Head of caudate nucleus (tissue), 42 donors: ENCODE measurements at places on chromosomes 7 and 10.

GRCh38 chr10:112769081-112769480 lies 181.0 kb upstream of the TCF7L2 start:
- DNase-seq: no peak

GRCh38 chr7:158010961-158011693 lies 576.5 kb downstream of the PTPRN2 start:
- no peak for DNase-seq

- no peak for DNase-seq
Measured at GRCh38 chr7:120021085-120021484, 251.9 kb upstream of the KCND2 start.

GRCh38 chr7:102467581-102468477 lies 3.0 kb downstream of the LRWD1 start:
- DNase-seq: no peak

DNA sequence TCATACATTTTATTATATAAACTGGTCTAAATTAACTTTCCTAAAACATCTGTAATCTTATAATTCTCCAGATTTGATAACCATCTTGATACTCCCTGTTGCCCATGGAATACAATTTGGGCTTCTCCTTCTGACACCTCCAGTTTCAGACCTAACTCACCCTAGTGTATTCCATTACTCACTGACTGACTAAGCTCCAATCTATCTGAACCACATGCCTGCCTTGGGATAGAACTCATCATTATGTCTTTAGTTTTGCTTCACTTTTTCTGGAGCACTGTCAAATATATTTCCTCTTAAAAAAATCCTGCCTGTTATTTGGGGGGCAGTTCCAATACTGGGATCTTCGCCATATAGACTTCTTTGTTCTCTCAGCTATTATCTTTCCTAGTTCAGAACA lies 4.9 kb upstream of the FOXP2 start:
- no peak for DNase-seq

- DNase-seq: no peak
Measured at GRCh38 chr10:62636825-62637248, 167.7 kb upstream of the ADO start.

DNA sequence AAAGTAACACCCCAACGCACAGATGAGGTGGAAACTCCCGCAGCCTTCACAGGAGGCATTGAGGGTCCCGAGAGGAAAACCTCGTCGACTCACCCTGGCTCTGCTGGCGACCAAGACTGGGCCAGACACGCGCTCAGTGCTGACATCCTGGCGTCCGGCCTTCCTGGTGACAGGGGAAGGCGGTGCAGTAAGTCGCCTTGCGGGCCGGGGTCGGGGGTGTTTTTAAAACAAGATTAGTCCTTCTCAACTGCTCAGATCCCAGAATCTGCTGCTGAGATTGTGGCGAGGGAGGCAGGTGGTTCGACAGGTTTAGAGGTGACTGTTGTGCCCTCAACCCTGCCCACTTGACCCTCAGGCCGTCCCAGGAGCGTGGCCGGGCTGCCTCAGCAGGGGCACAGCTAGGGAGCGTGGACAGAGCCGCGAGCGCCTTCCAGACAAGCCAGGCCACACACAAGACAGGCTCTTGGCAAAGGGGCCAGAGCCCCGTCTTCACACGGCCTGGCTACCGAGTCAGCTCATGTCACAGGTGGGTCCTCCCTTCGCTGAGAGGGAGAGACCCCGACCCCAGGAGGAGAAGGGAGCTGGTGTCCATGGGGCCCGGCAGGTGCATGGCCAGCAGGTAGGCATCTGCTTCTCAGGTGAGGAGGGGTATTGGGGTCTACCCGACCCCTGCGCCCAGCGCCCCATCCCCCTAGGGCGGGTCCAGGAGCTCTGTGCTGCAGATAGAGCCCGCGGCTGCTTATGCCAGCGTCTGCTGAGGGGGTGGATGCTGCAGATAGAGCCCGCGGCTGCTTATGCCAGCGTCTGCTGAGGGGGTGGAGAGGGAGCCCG lies 81.6 kb downstream of the DNAJB6 start:
- DNase-seq: no peak

- peak; percentile 7 for DNase-seq
Measured at GRCh38 chr10:132111871-132112341, 46.2 kb downstream of the JAKMIP3 start.

GRCh38 chr10:75649466-75649865 lies 218.0 kb downstream of the LRMDA start:
- no peak for DNase-seq

DNA sequence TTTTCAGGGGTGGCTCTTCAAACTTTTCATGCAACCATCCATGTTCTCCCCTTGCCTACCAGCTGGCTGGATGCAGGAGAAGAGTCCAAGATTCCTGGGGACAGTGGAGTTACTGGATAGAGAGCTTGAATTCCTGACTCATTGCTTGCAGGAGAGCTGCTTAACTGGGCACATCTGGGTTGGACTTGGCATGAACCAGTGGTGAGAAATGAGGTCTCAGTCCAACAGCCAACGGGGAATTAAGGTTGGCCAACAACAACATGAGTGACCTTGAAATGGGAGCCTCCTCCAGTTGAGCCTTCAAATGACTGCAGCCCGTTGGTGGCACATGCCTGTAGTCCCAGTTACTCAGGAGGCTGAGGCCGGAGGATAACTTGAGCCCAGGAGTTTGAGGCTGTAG lies 58.1 kb upstream of the OPN4 start:
- DNase-seq: no peak

DNA sequence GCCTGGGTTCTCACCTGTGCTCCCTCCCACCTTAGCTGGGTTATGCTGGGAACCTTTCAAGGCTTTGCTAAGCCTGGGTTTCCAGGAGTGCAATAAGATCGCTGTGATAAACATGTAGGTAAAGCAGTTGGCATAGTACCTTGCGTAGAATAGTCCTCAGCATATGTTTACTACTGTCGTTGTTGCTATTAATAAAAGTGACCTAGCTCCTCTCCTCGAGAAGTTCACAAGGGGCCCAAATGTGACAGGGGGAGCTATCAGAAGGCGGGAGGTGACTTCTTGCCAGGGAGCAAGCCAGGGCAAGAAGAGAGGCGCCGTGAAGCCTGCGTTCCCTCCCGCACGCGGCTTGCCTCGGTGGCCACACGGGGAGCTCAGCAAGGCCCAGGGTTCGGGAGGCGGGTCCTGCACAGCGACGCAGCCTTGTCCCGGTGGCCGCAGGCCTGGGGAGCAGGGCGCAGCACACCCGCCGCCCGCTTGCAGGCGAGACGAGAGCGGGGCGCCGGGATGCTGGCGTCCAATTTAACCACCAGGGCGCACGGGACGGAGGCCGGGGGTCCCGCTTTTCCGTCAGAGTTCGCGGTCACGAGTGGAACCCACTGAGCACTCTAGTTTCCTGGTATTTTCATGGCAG lies 106.2 kb downstream of the SNX10 start:
- peak; percentile 25 for DNase-seq

DNA sequence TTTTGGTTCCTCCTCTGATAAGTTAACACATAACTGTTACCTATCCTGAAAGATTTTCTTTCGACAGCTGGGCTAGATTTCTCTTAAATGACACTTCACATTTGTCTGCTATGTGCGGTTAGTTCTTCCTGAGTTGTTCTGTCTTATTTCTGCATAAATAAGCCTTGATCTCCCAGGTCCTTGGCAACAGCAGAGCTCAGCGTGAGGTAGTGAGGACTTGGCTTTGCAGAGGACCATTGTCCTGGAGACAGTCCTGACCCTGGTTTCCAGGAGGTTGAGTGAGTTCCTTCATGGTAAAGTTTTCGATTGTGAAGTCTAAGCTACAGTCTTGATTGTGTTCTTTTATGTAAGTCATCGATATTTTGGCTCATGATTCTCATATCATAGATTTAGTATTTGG lies 23.7 kb downstream of the SND1 start:
- no peak for DNase-seq

DNA sequence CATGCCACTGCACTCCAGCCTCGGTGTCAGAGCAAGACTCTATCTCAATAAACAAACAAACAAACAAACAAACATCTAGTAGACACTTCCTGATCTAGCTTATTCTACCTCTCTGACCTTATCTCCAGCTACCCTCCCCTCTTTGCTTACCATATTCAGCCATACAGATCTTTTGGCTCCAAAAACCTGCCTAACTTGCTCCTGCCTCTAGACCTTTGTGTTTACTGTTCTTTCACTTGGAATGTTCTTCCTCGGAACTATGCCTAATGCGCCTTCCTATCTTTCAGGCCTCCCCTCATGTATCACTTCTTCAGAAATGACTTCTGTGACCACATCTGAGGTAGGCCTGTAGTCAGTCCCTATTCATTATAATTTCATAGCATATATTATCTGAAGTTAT lies 20.3 kb upstream of the WNT8B start:
- DNase-seq: no peak

GRCh38 chr7:17234030-17234397 lies 64.4 kb upstream of the AHR start:
- DNase-seq: peak; percentile 14

DNA sequence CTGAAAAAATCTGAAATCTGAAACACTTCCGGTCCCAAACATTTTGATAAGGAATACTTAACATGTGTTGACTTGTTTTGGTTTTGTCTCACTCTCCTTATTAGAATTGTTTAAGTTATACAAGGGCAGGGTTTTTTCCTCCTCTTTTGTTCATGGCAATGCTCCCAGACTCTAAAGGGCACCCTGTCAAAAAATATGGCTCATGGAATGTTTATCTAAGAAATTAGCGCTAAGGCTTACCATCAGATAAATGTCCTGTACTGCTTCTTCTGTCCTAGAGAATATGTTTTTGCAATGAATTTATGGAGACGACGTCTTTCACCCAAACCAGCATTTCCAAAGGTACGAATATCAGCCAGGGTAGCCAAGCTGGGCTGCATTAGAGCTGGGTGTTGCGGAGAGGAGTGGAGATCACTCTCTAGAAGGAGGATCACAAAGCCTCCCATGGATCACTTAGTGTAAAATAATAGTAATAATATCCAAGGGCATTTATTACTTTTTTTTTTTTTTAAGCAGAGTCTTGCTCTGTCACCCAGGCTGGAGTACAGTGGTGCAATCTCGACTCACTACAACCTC lies 46.8 kb downstream of the ERLIN1 start:
- DNase-seq: no peak

- no peak for DNase-seq
Measured at GRCh38 chr7:143499246-143499645, 21.6 kb downstream of the TAS2R41 start.

GRCh38 chr7:2782565-2782964 lies 61.5 kb downstream of the GNA12 start:
- no peak for DNase-seq

DNA sequence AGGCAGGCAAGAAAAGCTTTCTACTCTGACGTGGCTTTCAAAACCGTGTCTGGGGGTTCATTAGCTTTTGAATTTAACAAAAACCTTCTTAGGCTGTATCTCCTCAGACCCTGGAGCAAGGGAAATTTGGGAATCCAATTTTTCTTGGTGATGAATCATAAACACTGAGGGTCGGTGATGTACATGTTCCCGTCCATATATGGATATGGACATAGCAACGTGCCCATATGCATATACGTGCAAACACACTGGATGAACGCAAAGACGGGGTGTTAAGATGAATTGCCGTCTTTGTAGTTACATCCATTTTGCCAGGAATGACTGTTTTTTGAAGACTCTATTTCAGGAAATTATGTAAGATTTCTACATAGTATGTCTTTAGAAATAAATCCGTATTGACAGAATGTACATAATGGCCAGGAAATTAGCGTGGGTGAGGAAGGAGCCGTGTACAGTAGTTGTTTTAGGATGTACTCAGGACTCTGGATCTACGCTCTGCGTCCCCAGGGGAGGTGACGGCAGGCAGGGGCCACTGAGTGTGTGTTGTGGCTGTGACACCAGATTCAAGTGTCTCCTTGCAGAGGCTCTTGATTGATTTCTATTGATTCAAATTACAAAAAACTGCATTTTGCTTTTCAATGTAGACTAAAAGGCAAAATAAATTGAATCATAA lies 238.2 kb downstream of the DNAJB6 start:
- DNase-seq: no peak

DNA sequence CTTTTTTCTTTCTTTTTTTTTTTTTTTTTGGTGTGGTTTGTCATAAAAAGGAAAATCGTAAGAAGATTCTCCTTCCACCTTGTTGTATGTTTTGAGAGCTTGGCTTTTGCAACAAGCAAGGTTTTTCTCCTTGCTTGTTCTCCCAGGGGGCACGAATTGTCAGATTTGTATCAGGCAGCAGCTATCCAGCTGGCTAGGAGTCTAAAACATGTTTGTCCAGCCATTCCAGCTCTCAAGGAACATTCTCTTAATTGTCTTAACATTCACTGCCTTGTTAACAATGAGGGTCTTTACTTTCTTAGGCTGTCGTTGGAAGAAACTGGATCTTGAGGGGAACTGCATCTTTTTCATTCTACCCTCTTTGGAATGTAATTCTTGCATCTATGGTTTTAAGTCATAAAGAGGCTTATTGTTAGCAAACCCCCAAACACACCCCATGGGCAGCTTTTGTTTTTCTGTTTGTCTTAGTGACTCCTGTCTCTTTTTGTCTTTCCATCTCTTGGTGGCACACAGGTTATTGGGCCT lies 14.6 kb downstream of the SHTN1 start:
- no peak for DNase-seq

DNA sequence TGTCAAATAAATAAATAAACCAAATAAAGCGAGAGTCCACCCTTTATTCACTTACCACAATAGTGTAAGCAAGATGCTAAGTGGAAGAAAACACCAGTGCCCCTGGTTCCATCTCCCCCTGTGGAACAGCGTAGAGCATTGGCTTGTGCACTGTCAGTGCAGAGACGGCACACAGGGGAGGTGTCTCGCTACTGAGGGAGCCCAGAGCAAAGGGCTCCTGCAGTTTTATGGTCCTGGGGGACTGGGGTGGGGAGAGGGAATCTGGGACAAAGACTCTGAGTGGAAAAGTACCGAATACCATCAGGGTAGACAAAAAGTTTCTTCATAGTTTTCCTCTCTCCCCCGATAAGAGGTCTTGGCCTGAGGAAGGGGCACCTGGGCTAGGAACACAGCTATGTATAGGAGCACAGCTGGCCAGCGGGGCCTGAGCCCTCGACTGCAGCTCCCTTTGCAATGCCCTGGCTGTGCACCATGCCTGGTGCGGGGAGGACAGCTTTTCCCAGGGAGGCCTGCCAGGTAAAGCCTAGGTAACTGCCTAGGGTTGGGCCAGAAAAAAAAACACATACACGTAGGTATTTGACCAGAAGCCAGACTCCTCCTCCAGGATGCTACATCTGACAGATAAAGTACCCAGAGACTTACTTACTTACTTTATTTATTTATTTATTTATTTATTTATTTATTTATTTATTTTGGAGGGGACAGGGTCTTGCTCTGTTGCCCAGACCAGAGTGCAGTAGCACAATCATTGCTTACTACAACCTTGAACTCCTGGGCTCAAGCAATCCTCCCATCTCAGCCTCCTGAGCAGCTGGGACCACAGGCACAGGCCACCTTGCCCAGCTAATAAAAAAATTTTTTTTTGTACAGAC lies 88.8 kb upstream of the KIF5B start:
- no peak for DNase-seq
